Esophagus squamous epithelium (tissue), 5 donors: ENCODE measurements at places on chromosomes 5 and 9.

GRCh38 chr9:84694248-84694647, 24.7 kb downstream of the NTRK2 start:
- no peak overlapping the region for H3K4me3 ChIP-seq
- no peaks in the 10 kb centered on the region for H3K27me3 ChIP-seq

- H3K27ac ChIP-seq: no peak overlapping the region
- no peaks in the 10 kb centered on the region for H3K36me3 ChIP-seq
- no peak for DNase-seq
- no peak overlapping the region for H3K4me3 ChIP-seq
- no peaks in the 10 kb centered on the region for H3K27me3 ChIP-seq
Measured at GRCh38 chr5:163535290-163535689, 29.9 kb downstream of the MAT2B start.

DNA sequence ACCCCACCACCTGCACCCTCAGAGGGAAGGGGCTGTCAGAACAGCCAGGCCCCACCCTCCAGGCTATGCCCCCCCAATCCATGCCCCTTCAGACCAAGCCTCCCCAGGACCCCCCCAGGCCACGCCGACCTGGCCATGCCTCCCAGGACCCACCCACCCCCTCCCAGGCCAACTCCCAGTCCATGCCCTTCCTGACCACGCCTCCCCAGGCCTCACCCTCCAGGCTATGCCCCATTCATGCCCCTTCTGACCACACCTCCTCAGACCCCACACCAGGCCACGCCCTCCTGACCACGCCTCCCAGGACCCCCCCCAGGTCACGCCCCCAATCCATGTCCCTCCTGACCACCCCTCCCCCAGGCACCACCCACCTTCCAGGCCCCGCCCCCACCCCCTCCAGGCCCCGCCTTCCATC, 27.6 kb downstream of the TPPP start:
- peaks cover 66% of the 10 kb centered on the region for H3K36me3 ChIP-seq
- no peaks in the 10 kb centered on the region for H3K27me3 ChIP-seq
- DNase-seq: no peak
- H3K4me1 ChIP-seq: no peaks in the 10 kb centered on the region
- H3K4me3 ChIP-seq: no peak overlapping the region

GRCh38 chr9:112047538-112048066, 127.5 kb downstream of the SUSD1 start:
- peaks cover 19% of the 10 kb centered on the region for H3K4me1 ChIP-seq
- no peak overlapping the region for H3K4me3 ChIP-seq
- H3K27ac ChIP-seq: no peak overlapping the region
- no peak for DNase-seq
- H3K27me3 ChIP-seq: no peaks in the 10 kb centered on the region

DNA sequence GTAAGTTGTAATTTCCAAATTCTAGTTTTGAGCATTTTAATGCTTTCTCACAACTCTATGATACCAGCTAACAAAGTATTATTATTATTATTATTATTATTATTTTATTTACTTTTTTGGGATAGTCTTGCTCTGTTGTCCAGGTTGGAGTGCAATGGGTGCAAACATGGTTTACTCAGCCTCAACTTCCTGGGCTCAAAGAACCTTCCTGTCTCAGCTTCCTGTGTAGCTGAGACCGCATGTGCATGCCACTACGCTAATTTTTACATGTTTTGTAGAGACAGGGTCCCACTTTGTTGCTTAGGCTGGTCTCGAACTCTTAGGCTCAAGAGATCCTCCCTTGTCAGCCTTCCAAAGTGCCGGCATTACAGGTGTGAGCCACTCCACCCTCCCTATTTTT, 27.0 kb downstream of the LRRC70 start:
- no peak overlapping the region for H3K4me3 ChIP-seq
- no peak for DNase-seq
- H3K4me1 ChIP-seq: no peaks in the 10 kb centered on the region
- H3K36me3 ChIP-seq: peaks cover 48% of the 10 kb centered on the region
- H3K27ac ChIP-seq: no peak overlapping the region

DNA sequence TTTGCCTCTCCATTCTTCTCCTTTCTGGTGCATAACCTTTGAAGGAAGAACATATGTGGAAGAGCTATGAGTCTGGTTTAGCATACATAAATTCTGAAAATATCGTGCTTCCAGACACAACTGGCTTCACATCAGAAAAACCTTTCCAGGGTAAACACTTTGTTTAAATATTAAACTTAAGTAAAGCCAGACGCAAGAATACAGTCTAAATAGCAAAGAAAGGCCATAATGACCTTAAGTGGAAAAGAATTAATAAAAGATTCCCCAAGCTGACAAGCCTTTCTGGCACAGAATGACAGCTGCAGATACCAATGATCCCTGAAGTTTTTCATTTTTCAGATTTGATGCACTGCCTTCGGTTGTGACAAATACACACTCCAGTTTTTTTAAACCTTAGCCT, 13.5 kb upstream of the TSSK1B start:
- DNase-seq: no peak
- no peak overlapping the region for H3K27ac ChIP-seq
- no peaks in the 10 kb centered on the region for H3K36me3 ChIP-seq
- no peaks in the 10 kb centered on the region for H3K27me3 ChIP-seq

GRCh38 chr9:96115836-96116235, 186.1 kb downstream of the HSD17B3 start:
- no peak overlapping the region for H3K27ac ChIP-seq
- no peaks in the 10 kb centered on the region for H3K36me3 ChIP-seq
- no peak overlapping the region for H3K4me3 ChIP-seq
